ENCODE measurements at places on chromosomes 3 and 15.

GRCh38 chr3:73341272-73341935 is 279.9 kb downstream of the EBLN2 start:
- no peak for DNase-seq

DNA sequence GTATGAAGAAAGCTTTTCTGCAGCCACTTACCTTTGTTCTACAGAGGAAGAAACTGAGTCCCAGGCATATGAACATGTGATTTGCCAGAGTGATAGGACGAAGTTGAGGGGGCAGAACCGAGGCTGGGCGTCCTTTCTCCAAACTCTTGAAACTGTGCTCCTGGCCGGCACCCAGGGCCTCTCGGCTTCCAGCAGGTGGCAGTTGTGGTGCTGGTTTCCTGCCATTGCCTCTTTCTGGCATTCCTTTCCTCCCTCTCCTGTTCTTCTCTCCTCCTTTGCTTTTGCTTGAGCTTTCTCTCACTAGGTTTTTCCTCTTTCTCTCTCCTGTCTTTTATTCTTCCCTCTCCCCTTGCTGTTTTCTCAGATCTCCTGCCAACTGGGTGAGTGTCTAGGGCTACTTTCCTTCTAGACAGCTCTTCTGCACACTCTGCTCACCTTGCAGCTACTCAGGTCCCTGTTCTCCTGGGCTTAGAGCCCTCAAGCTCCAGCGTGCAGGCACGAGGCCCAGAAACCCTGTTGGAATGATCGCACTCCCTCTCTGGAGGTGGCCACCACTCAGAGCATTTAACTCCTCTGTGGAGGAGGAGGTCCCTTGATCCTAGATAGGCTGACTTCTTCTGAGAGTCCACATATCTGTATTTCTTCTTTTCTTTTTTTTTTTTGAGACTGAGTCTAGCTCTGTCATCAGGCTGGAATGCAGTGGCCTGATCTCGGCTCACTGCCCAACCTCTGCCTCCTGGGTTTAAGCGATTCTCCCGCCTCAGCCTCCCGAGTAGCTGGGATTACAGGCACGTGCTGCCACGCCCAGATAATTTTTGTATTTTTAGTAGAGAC is 26.2 kb downstream of the TRAK1 start:
- no peak for DNase-seq

GRCh38 chr3:72582211-72582878 is 265.9 kb downstream of the SHQ1 start:
- DNase-seq, result no peak

DNA sequence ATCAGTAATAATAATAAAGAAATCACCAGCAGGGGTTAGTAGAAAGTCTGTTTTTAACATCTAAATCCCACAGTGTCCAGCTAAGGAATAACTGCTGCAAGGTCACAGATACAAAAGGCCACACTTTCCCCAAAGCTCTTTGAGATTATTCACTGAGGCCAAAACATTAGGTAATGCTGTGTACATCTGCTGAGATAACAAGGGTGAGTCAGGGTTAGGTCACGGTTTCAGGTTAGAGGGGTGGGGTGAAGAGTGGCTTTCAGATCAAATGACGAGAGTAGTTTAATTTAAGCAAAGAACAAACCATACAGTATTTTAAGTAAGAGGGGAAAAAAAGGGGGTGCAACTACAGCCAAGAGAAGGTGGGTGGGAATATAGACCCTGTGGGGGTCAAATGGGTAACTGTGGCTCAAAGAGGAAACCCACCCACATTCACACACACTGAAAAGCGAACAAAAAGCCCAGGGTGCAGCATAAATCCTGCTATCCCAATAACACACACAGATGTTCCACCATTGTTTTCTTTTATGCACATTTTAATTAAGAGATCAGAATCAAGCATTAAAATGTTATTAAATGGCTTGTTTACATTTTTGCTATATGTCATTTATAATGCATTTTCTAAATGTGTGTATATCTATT is 412.9 kb downstream of the TIGIT start:
- DNase-seq, result peak; percentile 6

- no peak for DNase-seq
Observed at GRCh38 chr3:188776447-188776846, 395.3 kb upstream of the TPRG1 start.

DNA sequence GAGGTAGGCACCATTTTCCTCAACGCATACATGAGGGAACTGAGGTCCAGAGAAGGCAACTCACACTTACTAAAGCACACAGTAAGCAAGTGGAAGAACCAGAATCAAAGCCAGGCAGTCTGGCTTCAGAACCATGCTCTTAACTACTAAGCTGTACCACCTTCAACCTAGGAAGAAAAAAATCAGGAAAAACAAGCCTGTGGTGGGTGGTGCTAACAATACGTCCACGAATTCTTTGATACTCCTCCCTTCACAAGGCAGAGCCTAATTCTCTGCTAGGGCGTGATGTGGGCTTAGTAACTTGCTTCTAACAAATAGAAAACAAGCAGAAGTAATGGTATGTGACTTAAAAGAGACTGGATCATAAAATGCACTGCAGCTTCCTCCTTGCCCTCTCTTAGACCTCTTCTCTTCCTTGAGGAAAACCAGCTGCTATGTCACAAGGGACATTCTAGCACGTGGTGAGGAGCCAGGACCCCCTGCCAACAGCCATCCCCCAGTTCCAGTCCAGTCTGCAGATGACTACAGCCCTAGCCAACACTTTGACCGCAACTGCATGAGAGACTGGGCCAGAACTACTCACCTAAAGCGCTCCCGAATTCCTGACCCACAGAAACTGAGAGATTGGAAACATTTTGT is 36.9 kb downstream of the HACD2 start:
- no peak for DNase-seq

DNA sequence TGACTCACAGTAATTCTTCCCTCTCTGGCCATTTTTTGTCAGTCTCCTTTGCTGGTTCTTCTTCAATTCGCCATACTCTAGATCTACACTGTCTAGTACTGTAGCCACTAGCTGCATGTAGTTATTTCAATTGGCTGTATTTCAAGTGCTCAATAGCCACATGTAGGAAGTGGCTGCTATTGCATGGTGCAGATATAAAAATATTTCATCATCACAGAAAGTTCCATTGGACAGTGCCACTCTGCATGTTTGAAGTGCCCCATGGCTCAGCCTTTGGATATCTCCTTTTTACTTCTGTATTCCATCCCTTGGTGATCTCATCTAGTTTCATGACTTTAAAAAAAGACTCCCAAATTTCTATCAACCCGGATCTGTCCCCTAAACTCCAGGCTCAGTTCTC is 22.1 kb downstream of the PPP2R3A start:
- no peak for DNase-seq

- no peak for DNase-seq
Observed at GRCh38 chr15:71591057-71591456, 219.3 kb upstream of the NR2E3 start.

DNA sequence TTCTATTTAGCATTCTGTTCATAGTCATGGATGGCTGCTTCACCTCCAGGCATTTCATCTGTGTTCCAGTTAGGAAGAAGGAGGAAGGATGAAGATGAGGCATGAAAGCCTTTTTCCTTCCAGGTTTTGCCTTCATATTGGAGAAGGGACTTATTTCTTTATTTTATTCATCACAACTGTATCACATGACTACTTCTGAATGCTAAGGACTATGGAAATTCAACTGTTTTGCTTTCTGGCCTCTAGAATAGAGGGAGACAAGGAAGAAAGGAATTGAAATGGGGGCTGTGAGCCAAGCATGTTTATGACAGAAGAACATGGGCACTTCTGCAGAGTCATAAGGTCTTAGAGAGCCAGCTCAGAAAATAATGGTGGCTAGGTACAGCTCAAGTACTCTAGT is 10.4 kb downstream of the TMEM266 start:
- no peak for DNase-seq

DNA sequence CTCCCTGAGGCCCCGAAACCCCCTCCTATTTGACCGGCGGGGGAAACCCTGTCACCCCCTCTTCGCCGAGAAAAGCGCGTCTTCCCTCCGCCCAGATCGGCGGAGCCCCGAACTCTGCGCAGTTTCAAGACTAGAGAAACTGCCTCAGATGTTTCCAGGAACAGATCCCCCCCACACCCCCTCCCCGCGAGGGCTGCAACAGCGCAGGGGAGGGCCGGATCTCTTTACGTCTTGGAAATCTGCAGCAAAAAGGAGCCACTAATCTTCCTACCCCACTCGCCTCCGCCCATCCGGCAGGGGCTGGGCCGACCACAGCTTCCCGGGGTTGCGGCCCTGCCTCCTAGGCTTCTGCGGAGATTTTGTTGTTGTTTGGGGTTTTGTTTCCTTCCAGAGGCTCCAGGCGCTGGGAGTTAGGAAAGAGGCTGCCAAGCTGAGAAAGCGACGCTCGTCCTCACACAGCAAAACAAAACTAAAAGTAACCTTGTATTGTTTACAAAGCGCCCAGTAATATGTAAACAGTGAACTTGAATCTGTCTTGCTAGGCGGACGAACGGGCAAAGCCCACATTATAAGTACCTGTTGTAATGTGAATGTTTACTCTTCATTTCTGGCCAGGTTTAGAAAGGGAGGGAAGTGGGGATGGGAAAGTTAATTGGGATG is 2.2 kb downstream of the FOXB1 start:
- DNase-seq, result peak; percentile 81

GRCh38 chr3:124125315-124125714 is 133.4 kb upstream of the ROPN1 start:
- DNase-seq, result no peak

- DNase-seq, result no peak
Observed at GRCh38 chr3:194514626-194515025, 27.8 kb upstream of the ATP13A3 start.

DNA sequence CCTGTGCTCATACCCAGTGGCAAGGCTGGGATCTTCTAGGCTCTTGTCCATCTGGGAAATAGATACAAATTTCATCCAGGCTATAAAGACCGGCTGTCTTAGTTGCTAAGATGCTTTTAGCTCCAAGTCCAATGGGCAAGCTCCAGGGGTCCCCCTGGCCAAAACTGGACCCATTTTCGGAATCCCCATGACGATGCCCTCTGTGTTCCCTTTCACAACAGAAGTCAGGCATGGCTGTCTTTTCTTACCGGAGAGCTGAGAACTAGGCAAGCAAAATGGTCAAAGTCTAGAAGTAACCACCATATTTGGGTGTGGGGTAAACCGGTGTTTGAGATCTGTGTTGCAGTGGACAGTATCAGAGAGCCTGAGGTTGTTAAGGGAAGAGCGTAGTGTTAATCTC is 1.0 kb downstream of the GLYCTK start:
- DNase-seq, result no peak

DNA sequence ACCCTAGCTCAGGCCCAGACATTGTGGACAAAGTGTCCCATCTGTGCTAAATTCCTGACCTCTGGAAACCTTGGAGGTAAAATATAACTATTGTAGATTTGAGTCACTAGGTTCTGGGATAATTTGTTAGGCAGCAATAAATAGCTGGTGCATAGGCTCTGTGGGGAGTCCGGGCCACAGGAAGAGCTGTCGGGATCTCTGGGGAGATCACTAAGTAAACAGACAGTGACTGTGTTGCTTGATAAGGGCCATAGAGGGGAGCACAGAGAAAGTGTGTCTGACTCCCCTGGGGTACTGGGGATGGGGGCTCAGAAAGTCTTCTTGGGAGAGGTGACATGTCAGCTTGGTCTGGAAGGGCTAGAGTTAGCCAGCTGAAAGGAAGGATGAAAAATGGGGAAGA is 37.7 kb upstream of the MRPS22 start:
- DNase-seq, result no peak

GRCh38 chr15:34248190-34248589 is 23.4 kb downstream of the EMC4 start:
- DNase-seq, result no peak

- DNase-seq, result no peak
Observed at GRCh38 chr3:30344288-30344687, 262.1 kb upstream of the TGFBR2 start.

DNA sequence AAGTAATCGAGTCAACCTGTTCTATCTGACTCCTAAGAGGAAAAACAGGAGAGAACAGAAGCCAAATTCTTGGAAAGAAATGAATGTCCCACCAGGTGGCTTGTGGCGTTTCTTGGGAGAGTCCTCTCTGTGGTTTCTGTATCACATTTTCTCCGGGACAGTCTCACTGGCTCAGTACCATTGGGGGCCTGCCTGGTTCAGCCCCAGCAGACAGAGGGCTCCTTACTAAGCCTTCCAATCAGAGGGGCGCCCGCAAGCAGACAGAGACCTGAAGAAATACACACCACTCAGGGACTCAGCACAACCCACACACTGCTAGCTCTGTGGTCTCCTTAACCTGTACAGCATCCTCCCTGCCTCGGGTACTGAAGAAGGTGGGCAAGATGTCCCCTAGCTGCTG is 302.1 kb downstream of the TLE3 start:
- DNase-seq, result no peak

- no peak for DNase-seq
Observed at GRCh38 chr15:69482686-69483256, 30.2 kb downstream of the RPLP1 start.

- no peak for DNase-seq
Observed at GRCh38 chr3:43481375-43481774, 140.4 kb downstream of the ANO10 start.

- DNase-seq, result no peak
Observed at GRCh38 chr3:151227266-151227806, 24.3 kb upstream of the GPR171 start.

DNA sequence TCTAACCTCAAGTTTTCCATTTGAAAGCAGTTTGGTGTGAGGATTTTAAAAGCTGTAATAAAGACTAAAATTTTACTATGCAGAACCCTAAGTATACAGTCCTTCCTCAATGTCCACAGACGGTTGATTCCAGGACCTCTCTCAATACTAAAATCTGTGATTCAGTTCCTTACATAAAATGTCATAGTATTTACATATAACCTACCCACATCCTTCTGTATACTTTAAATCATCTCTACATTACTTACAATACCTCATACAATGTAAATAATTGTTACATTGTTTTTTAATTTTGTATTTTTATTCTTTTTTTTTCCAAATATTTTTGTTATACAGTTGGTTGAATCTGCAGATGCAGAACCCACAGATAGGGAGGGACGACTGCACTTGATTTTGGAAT is 2.8 kb upstream of the TOPAZ1 start:
- no peak for DNase-seq

DNA sequence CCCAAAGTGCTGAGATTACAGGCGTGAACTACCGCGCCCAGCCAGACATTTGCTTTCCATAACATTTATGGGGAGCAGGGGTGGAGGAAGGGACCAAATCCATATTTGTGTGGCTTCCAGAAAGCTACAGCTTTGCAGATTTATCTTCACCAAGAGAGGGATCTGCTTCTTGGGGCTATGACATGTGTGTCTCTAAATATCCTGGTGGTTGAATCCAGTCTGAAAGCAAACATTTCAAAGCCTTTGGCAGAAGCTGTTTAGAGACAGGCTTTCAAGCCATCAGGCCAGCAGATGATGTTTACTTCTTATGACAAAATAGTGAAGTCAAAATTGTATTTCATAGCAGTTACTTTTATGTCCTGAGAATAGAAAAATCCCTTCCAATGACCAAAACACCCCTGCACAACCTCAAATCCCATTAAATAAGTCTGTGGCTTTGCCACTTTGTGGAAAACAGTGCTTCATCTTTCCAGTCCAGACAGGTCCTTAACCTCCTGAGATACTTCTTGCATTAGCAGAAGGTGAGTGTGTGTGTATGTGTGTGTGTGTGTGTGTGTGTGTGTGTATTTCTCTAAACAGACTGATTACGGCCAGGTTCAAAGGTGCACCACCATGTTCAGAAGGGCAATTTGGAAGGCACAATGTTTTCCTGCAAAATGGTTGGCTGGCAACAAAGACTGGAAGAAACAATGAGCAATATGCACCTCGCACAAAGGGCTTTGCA is 191.4 kb upstream of the LRIG1 start:
- DNase-seq, result no peak

Data from activated CD4-positive, alpha-beta T cell treated with anti-CD3 and anti-CD28 coated beads, Interleukin-2, Interleukin-4, amounts not matched to agents 100 ng/mL and 50 ng/mL, durations not matched to agents 16 hours and 8 hours (primary cell).